ENCODE measurements at places on chromosomes 13 and 19.

- no peak for DNase-seq
Observed at GRCh38 chr13:94950303-94950702, 238.0 kb upstream of the SOX21 start.

- DNase-seq, result no peak
Observed at GRCh38 chr13:77417897-77418296, 91.0 kb upstream of the MYCBP2 start.

DNA sequence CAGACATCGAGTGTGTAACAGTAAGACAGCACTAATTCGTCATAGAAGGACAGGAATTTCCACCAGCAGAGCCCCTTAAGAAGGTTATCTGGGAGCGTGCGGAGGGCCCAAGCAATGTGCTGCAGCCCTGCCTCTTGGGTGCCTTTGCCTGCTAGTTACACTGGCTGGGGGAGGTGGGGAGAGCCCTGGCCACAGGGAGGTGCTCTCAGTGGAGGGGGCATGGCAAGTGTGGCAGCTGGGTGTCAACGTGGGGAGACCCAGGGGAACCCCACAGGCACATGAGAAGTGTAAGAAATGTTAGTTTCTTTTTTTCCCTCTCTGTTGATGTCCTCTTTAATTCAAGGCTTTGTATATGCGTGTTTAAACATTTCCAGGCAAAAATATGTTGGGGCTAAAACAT lies 50.9 kb upstream of the TMTC4 start:
- no peak for DNase-seq

DNA sequence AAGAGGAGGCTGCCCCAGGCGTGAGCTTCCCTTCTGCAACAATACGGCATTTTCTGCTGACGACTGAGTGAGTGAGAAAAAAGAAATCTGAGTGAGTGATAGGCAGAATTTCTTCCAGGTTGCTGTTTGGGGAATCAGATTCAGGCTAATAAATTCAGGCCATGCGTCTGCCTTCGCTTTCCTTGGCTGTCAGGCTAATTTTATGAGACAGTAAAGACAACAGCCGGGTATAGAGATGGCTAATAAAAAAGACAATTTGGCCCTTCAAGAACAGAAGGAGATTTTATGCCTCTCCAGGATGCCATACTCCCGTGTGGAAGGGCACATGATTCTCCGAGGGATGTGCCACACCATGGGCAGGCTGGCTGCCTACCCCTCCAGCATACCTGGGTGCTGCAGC lies 145.9 kb upstream of the UBL3 start:
- no peak for DNase-seq

- DNase-seq, result no peak
Observed at GRCh38 chr13:31015199-31015598, 82.7 kb downstream of the TEX26 start.

DNA sequence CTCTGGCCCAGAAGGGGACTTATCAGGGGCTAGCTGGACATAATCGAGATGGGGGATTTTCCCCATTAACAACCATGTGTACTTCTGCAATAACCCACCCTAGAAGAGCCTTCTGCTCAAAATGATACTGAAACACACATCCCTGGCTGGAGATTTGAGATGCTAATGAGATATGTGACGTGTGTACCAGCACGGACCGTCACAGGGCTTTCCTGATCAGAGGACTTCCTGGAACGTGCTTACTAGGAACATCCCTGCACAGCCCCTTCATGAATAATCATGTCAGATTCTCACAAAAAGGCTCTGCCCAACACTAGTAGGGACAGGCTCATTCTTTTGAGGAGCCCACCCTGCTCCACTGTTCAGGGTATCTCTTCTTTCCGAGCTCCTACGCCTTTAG lies 6.5 kb upstream of the ERVV-1 start:
- no peak for DNase-seq

GRCh38 chr13:32330441-32330840 lies 15.1 kb downstream of the BRCA2 start:
- no peak for DNase-seq

GRCh38 chr13:42735010-42735409 lies 46.4 kb upstream of the FAM216B start:
- no peak for DNase-seq

DNA sequence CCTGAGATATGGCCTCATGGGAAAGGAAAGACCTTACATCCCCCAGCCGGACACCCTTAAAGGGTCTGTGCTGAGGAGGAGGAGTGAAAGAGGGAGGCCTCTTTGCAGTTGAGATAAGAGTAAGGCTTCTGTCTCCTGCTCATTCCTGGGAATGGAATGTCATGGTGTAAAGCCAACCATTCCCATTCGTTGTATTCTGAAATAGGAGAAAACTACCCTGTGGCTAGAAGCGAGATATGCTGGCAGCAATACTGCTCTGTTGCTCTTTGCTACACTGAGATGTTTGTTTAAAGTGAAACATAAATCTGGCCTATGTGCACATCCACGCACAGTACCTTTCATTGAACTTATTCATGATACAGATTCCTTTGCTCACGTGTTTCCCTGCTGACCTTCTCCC lies 783 bp upstream of the ZNF587B start:
- DNase-seq, result no peak

- DNase-seq, result no peak
Observed at GRCh38 chr13:109707742-109708617, 78.4 kb downstream of the IRS2 start.
